ENCODE measurements at places on chromosomes 11 and 22.

- DNase-seq, result no peak
Observed at GRCh38 chr11:77517226-77517625, 43.3 kb upstream of the PAK1 start.

DNA sequence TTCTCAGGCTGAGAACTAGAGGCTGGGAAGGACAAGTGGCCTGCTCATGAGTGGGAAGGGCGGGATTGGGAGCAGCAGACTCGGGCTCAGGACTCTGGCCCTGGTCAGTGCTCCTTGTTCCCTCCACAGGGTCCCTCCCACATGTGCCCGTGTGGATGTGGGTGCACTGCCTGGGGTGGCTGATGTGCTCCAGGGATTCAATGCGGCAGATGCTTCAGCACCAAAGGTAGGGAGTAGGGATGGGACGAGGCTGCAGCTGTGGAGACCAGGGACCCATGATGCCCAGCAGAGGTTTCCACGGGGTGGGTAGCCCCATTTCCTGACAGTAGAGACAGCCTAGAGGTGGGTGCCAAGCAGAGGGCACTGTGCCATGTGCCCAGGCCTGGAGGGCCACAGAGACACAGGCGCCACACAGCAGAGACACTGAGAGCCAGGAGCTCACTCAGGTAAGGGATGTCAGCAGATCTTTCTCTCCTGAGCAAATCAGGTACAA lies 89.5 kb downstream of the GGTLC2 start:
- DNase-seq, result no peak

GRCh38 chr11:65071907-65072630 lies 11.8 kb downstream of the CDCA5 start:
- no peak for DNase-seq

DNA sequence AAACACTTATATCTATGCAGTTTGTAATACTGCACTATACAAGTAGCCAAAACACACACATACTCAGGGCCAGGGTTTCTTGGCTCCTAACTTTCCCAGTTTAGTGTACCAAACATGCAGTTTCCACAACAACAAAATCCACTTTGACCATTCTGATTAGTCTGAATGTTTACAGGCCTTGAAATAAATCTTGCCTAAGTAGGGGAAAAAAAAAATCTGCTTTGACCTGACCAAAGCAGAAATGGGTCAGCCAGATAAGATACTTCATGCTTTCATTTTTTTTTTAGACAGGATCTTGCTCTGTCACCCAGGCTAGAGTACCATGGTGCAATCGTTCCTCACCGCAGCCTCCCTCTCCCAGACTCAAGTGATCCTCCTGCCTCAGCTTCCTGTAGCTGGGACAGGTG lies 10.1 kb downstream of the PRR14L start:
- no peak for DNase-seq

GRCh38 chr11:114738954-114739353 lies 60.6 kb downstream of the NXPE2 start:
- no peak for DNase-seq

DNA sequence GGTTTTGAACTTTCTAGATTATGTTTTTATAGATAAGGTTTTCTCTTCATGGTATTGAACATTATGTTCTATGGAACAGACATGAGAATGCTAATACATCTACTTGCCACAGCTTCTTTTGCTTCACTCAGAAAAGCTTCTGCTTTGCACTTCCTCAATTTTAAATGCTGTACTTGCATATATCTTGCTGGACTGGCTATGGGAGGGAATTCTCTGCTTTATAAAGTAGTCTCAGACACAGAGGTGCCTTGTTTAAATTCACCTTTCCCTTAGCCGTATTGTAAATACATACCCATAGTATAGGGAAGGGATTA lies 173.9 kb downstream of the DDX10 start:
- DNase-seq, result no peak

- no peak for DNase-seq
Observed at GRCh38 chr11:2387266-2387987, 10.3 kb downstream of the CD81 start.

DNA sequence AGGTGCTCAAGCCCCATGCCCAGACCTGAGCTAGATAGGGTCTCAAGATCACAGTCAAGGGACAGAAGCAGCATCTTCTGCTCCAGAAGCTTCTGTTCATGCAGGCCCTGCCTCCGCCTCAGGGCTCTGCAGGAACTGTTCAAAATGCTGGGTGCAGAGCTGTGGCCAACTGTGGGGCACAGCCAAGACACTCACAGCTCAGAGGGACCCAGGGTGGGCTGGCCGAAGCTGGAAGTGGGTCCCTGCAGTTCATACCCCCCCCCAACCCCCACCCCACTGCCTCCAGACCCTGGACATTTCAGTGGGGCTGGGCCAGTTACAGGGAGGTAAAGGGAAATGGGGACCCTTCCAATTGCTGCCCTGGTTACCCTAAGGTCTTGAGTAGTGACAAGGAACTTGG lies 129.0 kb downstream of the CRYBB2 start:
- DNase-seq, result no peak

- DNase-seq, result no peak
Observed at GRCh38 chr11:102453921-102454320, 1.4 kb upstream of the TMEM123 start.

DNA sequence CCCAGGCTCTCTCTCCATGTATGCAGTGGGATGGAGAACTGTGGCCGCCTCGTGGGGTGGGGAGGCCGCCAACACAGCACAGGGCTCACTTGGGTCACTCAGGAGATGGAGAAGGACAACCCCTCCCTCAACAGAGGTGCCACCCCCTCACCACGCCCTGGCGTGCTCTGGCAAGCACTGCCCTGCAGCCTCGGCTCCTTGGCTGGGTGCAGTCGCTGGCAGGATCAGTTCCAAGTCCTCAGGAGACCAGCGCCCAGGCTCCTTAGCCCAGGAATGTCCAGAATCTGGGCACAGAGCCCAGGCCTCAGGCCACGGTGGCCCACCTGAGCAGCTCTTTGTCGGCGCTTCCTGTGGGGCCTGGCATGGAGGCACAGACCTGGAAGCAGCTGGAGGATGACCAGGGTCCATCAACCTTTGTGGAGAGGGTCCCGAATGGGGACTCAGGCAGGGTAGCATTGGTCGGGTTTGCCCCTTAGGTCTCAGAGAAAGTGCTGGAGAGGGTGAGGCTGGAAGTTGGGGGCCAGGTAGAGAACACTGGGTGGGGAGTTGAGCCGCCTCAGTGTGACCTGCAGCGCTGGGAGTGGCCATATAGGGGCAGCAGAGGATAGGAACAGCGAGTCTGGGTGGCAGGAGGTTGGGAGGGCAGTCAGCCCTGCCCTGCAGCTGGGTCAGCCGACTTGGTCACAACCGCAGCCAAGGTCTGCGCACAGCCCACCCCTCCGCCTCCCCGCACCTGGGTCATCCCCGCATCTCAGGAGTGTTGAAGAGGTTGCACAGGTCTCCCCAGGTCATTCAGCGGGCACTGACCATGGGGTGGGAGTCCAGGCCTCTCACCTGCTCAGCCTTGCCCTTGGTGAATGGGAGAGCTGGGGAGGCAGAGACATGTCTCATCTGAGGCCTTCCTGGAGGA lies 8.2 kb downstream of the SUSD2 start:
- DNase-seq, result no peak

GRCh38 chr22:22815397-22816170 lies 72.0 kb upstream of the IGLL5 start:
- no peak for DNase-seq

DNA sequence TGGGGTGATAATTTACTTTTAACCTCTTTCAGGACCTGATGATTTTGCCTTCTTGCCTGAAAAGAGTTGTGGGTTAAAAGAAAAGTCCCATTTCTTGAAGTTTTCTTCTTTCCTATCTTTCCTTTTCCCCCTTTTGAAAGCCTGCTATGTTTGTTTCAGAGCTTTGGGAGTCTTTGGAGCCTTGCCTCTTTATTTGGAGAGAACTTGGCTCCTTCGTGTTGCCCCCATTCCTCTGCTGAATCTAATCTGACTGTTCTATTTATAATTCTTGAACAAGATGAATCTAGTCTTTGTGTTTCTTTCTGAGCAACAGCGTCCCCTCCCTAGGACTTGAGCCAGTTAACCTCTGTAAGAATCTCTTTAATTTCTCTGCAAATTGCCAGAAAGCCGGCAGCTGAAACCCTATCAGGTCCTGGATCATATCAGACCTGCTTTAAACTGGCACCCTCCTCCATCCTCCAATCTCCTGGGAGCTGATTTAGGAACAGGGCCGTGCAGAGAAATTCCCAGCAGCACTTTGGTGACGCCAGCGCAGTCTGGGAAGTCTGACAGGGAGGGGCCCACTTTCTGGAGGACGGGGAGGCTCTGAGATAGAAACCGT lies 289.1 kb upstream of the SORL1-AS1 start:
- no peak for DNase-seq
